ENCODE measurements at places on chromosomes 2 and 18.

GRCh38 chr2:71791061-71791450 lies 337.7 kb downstream of the DYSF start:
- DNase-seq = no peak

- DNase-seq = no peak
These were observed 80.9 kb downstream of the SMC6 start for GRCh38 chr2:17672583-17673317.

- DNase-seq = no peak
These were observed 78.7 kb downstream of the MYOM1 start for GRCh38 chr18:3140986-3141639.

DNA sequence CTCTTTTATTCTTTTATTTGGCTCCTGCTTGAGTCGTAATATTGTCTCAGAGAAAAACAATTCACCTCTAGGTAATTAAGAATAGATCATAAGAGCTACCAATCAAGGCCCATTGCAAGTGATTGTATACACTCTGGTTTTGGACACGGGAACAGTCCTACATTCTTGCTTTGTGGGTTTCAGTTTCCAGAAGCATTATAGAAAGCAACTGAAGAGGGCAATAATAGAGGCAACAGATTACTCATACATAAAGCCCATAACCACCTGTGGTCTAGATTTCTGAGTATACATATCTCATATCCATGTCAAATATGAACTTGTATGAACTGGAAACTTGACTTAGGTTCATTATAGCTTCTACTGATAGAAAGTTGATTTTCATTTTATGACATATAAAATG lies 65.4 kb downstream of the DIS3L2 start:
- DNase-seq = peak; percentile 9

DNA sequence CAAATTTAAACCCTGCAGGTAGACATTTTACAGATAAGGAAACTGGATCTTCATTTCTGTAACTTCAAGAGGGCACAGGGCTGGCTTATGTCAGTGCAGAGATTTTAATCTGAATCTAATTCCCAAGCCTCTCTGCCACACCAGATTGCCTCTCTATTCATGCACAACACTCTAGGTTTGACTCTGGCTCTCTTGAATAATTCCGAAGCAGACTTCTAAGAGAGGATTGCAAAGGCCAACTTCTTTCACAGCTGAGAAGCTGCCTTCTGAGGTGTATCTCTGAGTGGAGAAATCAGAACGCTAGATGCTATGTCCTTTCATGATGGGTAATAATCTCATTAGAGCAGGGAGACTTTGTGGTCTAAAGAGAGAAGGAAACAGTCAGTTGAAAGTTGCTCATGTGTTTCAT lies 20.1 kb upstream of the MGAT5 start:
- no peak for DNase-seq

GRCh38 chr18:58761241-58761969 lies 90.1 kb downstream of the MALT1 start:
- peak; percentile 33 for DNase-seq

DNA sequence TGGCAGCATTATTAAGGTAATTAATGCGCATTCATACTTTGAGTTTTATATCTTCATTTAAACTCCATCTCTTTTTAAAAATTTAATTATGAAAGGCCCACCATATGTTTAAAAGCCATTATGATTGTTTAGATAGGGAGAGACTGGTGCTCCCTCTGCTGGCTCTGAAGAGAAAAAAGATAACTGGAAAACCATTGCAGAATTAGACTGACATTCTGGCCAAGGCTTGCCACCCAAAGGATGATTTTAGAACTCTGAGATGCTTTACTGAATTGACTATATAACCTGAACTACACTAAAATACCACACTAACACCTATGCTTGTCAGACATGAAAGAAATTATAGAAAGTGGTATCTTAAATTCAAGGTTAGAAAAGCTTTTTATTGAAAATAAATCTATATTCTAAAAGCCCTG lies 127.6 kb upstream of the SPOPL start:
- DNase-seq = no peak

DNA sequence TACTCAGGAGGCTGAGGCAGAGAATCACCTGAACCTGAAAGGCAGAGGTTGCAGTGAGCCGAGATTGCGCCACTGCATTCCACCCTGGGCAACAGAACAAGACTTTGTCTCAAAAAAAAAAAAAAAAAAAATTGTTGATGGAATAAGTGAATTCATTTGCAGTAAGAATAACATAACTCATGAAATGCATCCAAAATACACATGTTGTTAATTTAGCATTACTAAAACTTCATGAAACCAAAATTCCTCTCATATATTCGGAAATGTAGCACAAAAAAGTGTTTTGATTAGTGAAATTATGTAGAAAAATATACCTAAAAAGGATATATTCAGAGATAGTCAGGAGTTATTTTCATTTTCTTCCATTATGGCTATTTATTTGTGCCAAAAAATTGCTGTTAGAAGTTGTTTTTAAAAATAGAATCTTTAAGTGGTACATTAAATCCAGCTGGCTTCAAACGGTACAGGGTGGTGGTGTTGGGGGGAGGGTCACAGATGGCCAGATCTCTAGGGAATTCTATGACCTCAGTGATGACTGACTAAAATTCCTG lies 78.2 kb upstream of the UGP2 start:
- no peak for DNase-seq

DNA sequence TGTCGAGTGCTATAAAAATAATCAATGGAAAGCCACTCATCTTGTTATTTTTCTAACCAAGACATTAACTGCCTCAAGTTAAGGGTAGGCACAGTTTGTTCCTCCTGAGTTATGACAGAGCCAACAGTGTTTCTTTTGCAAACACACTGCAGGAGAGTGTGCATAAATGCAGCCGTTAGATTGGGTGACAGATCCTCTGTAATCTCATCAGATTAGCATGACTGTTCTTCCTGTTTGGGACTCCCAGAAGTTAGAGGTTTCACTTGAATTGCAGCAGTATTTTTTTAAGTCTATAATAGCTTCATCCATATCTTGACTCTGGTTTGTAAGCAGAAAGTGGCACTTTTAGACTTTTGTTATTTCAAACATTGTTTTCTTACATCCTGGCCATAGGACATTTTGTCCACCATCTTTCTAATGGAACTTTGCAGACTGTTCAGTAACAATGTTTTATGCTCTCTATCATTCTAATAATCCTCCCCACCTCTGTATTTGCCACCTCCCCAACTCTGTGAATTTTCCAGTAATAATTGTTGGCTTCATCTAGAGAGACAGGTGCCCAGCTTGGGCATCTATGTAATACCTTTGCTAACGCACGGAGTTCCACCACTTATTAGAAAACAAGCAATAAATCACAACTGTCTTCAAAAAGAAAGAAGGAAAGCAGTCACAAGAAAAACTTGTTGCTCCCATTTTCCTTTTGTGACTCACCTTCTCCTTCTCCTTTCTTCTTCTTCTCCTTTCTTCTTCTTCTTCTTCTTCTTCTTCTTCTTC lies 560.0 kb downstream of the ADCYAP1 start:
- DNase-seq = no peak

All from activated CD4-positive, alpha-beta T cell treated with anti-CD3 and anti-CD28 coated beads, Interleukin-2, amount 10 ng/mL, durations not matched to agents 7 days and 5 days (primary cell).